ENCODE measurements at places on chromosomes 1 and 21. TPM values are rescaled to one million over a fixed set of nuclear protein-coding genes. Genes with fewer than 3 reads are reported as not detected.

The LDLRAD2 gene
- total RNA-seq = under 0.01 TPM

The FCAMR gene
- not detected for total RNA-seq

The SAMSN1 gene
- not detected for total RNA-seq

The FNDC10 gene
- total RNA-seq = 0.86 TPM

The NFASC gene
- not detected for total RNA-seq

The NAV1 gene
- total RNA-seq = 27.6 TPM

The PLXNA2 gene
- 9.4 TPM for total RNA-seq

The FCER1G gene
- total RNA-seq = not detected

The OR6P1 gene
- total RNA-seq = not detected
